ENCODE measurements at places on chromosomes 3 and 15.
A peak's percentile ranks its signal among the peaks of the same experiment; 100 is the strongest.

GRCh38 chr3:110736332-110736731 is 335.3 kb upstream of the NECTIN3 start:
- DNase-seq = no peak

DNA sequence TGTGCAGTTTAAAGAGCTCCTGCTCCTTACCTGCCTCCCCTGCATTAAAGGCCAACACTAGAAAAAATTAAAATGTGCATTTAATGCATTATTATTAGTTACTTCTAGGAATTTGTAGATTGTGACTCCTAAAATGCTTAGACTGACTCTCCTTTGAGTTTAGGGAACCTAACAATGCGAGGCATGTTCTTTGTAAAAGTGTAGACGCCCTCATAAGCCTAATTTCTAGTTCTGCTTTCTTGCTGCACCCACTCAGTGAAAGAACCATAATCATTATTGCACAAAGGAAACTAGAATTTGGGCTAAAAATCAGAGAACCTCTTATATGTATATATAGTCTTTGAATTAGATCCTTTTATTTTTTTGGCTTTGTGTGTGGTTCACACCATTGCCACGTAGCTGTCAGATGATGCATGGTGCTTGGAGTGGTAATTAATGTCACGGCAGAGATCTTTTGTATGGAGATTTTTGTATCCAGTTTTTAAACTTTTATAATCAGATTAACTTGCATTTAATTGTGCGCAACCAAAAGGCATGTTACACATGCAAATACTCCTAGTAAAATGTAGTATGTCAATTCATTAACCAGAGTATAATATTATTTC is 710 bp downstream of the ABHD10 start:
- DNase-seq = no peak

DNA sequence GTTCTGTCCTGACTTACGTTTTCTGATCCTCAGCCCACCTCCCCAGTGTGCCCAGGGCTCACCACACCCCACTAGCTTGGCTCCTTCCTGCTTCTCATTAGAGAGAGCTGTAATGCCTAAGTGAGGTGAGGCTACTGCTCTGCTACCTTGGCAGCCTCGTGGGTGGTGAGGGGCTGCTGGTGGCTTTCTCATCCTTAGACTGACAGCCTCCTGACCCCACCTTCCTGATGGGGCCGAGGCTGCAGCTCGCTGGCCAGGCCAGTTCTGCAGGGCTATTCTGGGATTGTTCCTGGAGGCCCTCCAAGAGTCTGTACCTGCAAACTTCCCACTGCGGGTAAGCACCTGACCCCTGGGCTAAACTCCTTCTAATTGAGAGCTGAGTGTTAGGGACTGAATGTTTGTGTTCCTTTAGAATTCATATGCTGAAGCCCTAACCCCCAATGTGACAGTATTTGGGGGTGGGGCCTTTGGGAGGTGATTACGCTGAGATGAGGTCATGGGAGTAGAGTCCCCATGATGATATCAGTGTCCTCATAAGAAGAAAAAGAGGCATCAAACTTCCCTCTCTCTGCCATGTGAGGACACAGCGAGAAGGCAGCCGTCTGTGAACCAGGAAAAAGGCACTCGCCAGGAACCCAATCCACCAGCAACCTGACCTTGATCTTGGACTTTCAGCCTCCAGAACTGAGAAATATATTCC is 38.1 kb upstream of the IQSEC1 start:
- DNase-seq = no peak

- DNase-seq = no peak
Observed at GRCh38 chr3:83948771-83949170, 1010.0 kb upstream of the CADM2 start.

DNA sequence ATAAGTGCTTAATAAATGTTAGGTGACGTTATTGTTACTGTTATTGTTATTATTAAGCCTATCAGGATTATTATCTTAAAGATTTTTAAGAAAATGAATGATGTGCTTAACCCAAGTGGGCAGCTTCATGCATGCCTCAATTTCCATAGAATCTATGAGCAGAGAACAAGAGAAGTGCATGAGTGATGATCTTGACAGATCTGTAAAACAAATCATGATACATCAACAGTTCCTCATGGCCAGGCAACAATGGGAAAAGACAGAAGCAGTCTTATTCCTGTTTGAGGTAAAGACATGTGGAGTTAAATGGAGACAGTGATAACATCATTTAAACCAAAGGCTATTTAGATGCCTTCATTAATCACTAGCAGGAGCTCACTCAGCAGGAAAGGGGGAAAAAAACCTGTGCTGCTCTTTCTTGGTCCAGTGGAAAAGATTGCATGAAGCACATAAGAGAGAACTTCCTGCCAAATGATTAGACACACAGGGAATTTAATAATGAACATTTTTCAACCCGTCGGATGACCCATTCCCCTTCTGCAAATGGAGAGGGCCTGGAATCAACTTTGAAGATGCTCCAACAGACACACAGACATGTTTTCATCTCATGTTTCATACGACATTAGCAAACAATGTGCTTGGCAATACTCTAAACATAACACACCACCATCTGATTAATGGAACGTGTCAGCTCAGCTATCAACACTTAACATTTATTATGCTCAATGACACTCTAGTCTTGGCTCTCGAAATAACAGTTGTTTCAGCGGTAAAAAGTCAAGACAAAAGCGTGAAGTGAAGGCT is 212.2 kb upstream of the LRRN1 start:
- no peak for DNase-seq

- no peak for DNase-seq
Observed at GRCh38 chr3:101994386-101994785, 145.1 kb downstream of the NFKBIZ start.

DNA sequence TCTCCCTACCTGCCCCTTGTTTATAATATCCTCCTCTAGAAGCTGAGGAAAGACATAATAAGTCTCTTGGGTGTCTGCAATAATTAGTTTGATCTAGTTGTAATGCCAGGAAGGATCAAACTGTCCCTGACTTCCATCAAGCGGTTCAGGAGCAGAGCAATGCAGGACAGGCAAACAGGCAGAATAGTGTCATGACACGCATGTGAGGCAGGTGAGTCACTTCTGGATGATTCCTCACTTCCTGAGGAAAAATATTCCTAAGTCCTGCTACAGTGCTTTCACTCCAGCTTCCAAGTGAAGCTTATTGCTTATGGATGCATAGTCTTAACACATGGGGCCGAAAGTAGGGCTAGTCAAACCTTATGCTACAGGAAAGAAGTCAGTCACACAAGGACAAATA is 85.8 kb downstream of the GREM1 start:
- DNase-seq = no peak

- DNase-seq = no peak
Observed at GRCh38 chr3:149180057-149180573, 41.5 kb downstream of the CP start.

DNA sequence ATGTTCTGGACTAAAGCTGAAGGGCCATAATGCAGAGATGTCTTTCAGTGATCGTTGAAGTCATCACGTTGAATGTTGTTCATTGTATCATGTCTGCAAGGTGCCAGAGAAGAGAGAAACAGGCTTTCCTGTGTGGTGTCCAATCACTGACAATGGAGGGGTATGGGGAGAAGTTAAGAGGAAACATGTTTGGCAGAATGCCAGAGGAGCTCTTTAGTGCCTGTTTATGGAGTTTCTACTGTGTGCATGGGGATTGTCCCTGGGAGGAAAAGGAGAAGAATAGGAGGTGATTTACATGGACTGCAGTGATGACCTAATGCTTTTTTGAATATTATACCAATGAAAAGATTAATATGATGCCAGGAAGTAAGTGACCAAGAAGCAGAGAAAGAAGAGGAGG is 11.7 kb downstream of the SCAANT1 start:
- no peak for DNase-seq

DNA sequence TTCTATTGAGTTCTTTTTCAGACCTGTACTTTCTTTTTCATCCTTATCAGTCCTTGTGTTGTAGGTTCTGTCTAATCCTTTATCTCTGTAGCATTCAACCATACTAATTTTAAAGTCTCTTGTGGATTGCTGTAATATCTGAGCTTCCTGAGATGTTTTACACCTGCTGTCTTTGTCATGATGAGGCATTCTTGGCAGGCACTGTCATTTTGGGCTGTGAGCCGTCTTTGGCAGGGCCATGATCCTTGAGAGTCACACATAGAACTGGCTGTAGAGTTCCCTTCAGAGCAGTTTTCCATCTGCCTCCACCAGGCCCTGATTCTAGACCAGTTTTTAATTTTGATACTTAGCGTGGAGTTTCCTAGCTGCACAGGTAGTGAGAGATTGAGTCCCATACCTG is 6.7 kb downstream of the EFCC1 start:
- no peak for DNase-seq

DNA sequence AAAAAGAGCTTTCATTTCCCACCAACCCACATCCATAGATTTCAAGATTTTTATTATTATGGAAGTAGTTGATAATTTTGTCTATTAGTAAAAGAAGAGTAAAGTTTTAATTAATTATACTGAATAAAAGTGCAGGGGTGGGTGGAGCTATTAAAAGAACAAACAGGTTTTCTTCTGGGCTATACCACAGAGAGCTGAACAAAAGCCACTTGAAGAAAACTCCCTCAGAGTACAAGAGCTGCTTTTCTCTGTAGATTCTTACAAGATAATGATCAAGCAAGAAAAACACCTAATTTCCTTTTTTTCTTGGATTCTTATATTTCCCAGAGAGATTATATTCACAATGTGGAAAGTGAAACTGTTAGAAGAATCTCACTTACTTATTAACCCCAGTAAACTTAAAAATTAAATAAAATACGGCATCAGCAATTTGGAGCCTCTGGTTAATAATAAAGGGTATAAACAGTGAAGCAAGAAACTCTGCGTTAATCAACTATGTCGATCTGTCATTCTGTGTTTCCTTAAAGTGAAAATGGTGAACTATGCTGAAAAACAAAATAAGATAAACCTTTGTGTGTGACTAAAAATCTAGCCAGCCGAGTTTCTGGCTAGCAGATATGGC is 84.9 kb downstream of the THBS1 start:
- peak; percentile 25 for DNase-seq

- no peak for DNase-seq
Observed at GRCh38 chr3:42778644-42779043, 5.6 kb upstream of the CCDC13 start.

DNA sequence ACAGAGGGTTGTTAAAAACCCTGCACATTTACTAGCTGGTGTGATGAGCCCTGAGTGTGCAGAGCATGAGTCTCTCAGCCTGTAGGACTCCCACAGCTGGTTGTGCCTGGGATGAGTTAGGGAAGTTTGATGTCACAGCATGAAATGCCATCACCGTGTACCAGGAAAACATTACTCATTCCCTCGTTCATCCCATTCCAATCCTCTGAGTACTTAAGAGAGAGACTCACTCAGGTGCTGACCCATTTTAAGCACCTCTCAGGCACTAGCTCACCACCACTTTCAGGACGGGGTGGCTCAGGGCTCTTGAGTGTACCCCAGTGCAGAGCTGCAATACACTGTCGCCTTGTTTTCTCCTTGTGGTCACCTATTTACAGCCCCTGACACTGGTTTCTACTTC is 18.7 kb downstream of the MGLL start:
- DNase-seq = no peak

GRCh38 chr3:150607267-150608065 is 4.3 kb downstream of the SELENOT start:
- DNase-seq = no peak

GRCh38 chr15:50251638-50252182 is 13.8 kb downstream of the HDC start:
- no peak for DNase-seq

DNA sequence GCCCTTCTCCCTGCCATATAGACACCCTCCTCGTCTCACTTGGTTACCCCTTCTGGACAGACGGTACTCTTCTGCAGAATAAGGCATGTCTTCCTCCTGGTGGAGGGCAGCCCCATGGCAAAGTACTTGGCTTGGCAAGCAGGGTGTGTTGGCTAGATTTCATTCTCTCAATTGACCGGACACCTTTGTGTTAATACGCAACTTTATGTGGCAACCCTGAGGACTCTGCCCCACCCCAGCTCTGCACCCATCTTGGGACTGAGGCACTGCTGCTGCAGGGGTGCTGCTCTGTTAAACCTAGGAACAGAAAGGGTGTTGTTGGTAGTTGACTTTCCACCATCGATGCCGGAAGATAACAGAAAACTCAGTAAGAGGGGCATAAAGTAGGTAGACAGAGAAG is 55.2 kb downstream of the PTPRG start:
- no peak for DNase-seq

DNA sequence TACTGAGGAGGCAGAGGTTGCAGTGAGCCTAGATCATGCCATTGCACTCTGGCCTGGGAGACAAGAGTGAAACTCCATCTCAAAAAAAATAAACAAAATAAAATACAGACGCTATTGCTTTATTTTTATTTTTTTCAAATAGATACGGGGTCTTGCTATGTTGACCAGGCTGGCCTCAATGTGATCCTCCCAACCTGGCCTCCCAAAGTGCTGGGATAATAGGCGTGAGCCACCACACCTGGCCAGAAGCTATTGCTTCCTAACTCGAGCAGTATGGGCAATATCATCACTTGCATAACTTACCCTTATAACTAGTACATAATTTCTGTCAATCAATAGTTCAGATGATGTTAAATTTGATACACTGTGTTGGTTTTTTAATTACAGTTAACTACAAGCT is 3.0 kb downstream of the ARF4 start:
- no peak for DNase-seq

DNA sequence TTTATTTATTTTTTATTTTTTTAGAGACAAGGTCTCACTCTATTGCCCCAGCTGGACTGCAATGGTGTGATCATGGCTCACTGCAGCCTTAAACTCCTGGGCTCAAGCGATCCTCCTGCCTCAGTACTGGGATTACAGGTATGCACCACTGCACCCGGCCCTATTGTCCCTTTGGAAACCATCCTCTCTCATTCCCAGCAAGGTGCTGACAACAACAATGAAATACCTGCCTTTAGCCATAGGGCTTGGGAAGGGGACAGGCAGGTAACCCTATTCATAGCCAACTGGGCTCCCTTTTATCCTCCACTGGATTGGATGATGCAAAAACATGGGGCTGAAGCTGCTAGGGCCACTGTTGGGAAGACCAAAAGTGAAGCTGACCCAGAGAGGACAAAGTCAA is 43.1 kb downstream of the SCAP start:
- DNase-seq = no peak

DNA sequence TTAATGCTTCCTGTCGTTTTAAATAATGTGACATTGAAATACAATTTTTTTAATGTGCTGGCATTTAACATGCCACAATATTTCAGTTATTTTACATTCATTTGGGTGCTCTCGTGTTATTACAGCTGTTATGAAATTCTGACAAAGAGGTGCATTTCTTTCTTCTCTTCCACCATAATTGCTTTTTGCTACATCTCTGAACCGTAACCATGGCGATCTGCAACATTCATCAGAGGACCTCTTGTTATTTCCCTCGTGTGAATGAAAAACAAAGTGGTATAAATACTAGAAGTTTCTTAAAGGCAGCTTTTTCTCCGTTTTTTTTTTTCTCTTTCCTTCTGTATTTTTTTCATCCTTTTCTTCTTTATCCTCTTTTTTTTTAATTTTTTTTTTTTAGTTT is 316.4 kb downstream of the MCTP2 start:
- DNase-seq = no peak

DNA sequence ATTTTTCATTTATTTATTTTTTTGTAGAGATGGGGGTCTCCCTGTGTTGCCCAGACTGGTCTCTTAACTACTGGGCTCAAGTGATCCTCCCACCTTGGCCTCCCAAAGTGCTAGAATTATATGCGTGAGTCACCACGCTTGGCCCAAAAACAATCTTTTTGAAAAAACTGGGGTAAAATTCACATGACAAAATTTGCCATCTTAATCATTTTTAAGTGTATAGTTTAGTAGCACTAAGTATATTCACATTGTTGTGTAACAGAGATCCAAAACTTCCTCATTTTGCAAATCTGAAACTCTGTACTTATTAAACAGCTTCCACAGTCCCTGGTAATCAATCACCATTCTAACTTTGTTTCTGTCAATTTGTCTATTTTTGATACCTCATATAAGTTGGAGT is 5.2 kb downstream of the SNX1 start:
- DNase-seq = no peak

Data from CD4-positive, alpha-beta T cell treated with Interferon alpha-2 for 1 hour (primary cell).